ENCODE measurements at places on chromosomes 13 and 19.

GRCh38 chr19:30064771-30065494 is 122.9 kb downstream of the URI1 start:
- no peak for DNase-seq

- DNase-seq: no peak
These were observed at the start of gene TYROBP for GRCh38 chr19:35908010-35908441. Gene TYROBP, minus strand, starts transcription at chr19:35908295. Its CDS starts 67 bp downstream, at chr19:35908228.

DNA sequence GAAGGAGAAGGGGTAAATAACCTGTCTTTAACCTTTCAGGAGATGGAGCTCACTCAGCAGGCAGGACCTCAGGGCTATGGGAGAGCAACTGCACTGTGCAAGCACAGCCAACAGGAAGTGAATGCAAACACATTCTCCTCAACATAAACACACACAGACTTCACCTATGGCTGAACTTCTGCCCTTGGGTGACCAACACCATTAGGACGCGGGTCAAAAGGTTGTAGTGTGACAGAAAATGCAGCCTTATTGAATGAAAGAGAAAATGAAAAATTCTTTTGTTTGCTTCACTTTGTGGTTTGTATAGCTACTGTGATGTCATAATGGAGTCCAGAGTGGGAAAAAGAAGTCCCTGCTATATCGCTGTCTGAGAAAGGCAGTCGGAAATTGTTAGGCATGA is 323.0 kb downstream of the NDFIP2 start:
- DNase-seq: no peak

GRCh38 chr13:44306371-44307192 is 67.0 kb upstream of the SERP2 start:
- DNase-seq: peak; percentile 51

GRCh38 chr13:27081893-27082679 is 89.5 kb downstream of the USP12 start:
- DNase-seq: no peak

- DNase-seq: no peak
These were observed 229.8 kb downstream of the KLF5 start for GRCh38 chr13:73288596-73288995.

GRCh38 chr19:11552666-11553372 is 6.2 kb downstream of the ELOF1 start:
- DNase-seq: no peak

- DNase-seq: no peak
These were observed 62.6 kb downstream of the MYH14 start for GRCh38 chr19:50266041-50266440.

DNA sequence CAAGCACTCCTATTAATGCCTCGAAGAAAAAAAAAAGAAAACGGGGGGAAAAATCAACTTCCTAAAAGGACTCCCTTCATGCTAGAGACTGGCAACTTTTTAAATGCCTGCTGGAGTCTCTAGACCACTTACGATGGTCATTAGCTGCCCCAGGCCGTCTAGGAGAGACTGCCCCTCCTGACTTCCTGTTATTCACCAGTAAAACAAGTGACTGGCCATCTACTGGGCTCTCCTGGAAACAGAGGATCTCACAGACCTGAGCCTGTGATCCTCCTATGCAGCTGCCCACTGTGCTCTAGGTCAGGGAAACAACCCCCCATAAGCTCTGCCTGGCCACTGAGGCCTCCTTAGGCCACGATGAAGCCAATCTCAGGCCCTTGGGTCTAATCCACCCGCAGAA is 7.4 kb downstream of the ZNF266 start:
- no peak for DNase-seq

DNA sequence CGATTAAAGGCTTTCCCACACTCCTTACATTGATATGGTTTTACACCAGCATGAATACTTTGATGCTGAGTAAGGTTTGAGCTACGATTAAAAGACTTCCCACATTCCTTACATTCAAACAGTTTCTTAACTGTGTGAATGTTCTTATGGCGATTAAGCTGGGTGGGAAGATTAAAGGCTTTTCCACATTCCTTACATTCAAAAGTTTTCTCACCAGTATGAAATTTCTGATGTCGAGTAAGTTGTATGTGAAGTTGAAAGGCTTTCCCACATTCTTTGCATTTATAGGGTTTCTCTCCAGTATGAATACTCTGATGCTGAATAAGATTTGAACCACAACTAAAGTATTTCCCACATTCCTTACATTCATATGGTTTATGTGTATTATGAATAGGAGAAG is 20.0 kb downstream of the ZNF780B start:
- no peak for DNase-seq

GRCh38 chr19:47255879-47256692 is at the start of gene CCDC9:
Gene CCDC9, plus strand, starts transcription at chr19:47256525. Its CDS starts 1,876 bp downstream, at chr19:47258401.
- peak; percentile 99 for DNase-seq

GRCh38 chr19:29492769-29493168 is 33.0 kb upstream of the VSTM2B start:
- no peak for DNase-seq

DNA sequence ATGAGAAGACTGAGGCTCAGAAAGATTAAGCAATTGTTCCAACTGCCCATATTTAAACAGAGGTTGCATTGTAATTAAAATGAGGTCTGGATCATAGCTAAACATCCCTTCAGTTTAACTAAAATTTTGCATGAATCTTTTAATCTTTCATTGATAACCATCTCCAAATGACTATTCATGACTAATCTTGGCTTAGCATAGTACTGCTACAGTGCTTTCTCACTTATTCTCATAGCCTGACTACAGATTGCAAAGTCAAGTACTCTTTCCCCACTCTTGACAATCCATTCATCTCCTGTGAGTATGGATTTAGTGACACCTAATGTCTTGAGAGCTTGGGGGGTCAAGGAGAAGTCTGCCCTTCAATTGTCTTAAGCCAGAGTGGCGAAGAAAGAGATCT is 258.4 kb downstream of the RFC3 start:
- DNase-seq: no peak

- no peak for DNase-seq
These were observed 108.8 kb downstream of the NDFIP2 start for GRCh38 chr13:79589603-79590393.

GRCh38 chr13:112639521-112639920 is 50.3 kb upstream of the ATP11A start:
- DNase-seq: no peak

- DNase-seq: no peak
These were observed 16.8 kb downstream of the ZNF431 start for GRCh38 chr19:21158523-21159135.

DNA sequence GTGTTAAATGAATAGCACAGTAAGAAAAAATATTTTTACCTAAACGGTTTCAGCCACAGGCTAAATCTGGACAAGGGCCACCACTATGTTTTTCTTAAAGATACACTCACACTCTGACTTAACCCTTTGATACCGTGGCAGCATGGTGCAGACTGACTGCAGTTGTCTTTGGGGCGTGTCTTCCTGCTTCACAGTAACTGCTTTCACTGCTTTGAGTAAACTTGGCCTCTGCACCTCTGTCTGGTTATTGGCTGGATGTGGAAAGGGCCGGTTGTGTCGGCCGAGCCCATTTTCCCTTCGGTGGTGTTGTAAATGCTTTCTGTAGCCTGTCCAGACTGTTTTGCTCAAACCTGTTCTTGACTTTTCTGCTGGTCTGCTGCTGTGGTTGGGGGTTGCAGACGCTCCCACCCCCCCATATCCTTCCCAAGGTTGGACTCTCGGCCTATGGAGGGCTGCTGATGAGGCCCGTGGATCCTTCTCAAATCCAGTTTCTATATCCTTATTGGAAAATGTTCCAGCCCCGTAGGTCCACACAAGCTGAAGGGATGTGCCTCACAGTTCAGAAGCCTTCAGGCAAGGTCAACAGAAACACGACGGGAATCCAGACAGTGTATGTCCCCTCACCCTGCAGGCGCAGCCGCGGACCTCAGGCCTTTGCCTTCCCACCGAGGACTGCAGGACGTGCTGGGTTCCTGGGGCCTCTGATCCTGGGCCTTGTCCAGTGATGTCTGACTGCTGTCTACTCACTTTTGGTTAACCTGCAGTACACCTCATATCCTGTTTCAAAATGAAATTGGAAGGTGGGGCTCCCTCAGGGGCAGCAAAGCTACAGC is 90.2 kb upstream of the RNF113B start:
- no peak for DNase-seq

- DNase-seq: no peak
These were observed 75.7 kb upstream of the ZNF91 start for GRCh38 chr19:23470873-23471545.

DNA sequence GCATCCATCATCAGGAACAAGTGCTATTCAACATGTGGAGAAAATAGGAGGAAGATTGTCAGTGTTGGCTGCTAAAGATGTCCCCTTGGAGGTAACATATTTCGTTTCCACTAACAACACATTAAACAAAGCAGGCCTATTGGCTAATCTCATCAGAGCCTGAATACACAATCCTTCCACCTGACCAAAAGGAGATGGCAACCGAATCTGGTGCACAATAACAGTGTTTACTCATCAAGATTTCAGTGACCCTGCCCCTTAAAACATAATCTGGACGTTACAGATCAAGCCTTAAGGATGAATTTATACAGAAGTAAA is 582.5 kb downstream of the EFNB2 start:
- DNase-seq: peak; percentile 25

GRCh38 chr19:5667751-5668271 is 12.5 kb downstream of the MICOS13 start:
- DNase-seq: no peak

DNA sequence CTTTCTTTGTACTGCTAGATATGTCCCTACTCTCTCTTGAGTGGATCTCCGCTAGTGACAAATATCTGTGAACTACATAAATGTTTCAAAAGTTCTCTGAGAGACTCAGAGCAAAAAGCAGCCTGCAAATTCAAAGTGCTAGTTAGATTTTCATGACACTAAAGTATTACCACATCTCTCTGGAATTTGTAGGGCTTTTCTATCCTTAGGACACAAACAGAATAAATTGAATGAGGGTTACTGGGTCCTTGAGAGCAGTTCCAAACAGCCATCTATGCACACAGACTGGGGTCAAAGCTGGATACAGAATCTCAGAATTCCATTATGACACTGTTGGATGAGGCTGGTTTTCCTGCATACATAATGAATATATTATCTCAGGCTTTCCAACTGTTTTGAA is 953.2 kb downstream of the DIAPH3 start:
- no peak for DNase-seq

DNA sequence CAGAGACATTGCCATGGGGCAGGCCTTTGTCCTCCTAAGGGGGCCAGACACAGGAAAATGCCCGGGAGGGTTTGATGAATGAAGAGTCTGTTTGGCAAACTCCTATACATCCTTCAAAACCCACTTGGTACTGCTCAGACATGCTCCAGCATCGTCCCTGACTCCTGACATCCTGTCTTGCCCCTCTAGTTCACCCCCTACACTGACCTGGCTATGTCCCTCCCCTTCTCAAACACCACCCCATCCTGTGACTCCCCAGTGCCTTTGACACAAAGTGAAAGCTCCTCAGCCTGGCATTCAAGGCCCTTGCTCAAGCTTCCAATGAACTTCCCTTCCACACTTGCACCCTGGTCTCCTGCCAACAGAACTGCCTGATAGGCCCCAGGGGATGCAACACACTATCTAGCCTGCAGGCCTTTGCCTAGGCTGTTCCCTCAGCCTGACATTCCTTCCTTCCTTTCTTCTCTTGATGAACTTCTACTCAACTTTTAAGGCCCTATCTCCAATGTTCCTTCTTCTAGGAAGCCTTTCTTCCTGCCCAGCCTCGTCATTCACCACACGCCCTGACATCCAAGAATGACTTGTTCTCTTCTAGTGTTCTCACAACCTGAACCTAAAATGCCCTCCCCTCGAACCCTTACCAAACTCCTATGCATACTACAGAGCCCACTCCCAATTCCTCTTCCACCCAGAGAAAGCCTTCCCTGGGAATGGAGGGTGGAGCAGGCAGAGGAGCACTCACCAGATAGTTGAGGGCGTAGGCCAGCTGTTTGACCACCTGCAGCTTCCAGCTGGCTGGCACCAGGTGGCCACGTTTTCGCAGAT is 12.4 kb downstream of the JAK3 start:
- DNase-seq: no peak

GRCh38 chr19:37980419-37981170 is 73.6 kb downstream of the SIPA1L3 start:
- no peak for DNase-seq

DNA sequence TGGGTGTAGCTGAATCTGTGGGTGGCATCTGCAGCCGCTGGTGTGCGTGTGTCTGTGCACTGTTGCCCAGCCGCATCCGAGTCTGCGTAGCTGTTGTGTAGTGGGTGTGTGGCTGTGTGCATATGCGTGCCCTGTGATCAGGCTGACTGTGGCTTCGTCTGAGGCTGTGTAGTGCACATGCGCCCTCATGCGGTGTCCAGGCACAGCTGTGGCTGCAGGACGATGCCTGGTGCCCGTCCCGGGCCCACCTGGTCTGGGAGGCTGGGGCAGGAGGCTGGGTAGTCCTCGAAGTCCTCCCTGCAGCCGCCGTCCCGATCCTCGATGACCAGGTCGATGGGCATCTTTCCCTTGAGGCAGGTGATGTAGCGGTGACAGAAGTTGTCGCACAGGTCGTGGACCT is 4.9 kb downstream of the MEIS3 start:
- DNase-seq: no peak

- no peak for DNase-seq
These were observed 822.5 kb upstream of the SLITRK5 start for GRCh38 chr13:86848716-86849115.

DNA sequence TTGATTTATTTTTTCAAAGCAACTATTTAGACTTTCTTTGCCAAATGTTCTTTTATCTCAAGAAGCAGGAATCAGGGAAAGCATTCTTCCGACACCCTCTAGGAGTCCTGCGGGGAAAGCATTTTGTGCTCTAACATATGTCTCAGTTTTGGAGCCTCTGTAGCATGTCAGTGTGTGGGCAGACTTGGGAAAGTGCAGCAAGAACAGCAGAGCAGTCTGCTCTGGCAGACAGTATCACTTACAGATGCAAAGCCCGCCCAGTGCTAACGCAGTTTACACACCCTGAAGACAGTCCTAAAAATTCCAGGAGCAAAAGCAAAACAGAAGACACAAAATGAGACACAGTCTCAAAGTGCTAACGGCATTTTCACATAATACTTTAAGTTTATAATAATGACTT is 393.5 kb downstream of the KLF12 start:
- no peak for DNase-seq

GRCh38 chr19:57016076-57016475 is 103.7 kb upstream of the USP29 start:
- DNase-seq: no peak

DNA sequence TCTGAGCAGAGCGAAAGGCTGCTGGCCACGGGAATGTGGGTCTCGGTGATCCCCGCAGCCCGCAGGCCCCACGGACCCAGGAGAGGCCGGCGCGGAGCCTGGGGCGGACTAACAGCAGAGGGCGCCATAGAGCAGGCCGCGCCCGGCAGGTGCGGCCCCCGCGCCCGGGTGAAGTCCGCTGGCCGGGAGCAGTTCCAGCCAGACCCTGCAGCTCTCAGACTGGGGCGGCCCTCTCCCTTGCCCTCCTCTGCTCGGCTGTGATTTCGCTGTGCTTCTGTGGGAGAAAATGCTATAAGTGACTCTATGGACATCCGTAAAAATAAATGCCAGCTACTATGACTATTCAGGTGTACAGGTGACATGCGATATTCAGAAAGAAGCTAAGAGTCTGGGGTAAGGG is 37.7 kb downstream of the GSX1 start:
- DNase-seq: peak; percentile 40

- DNase-seq: no peak
These were observed 8.1 kb downstream of the CHST8 start for GRCh38 chr19:33629826-33630375.

All from NCI-H1417 (cell line).